ENCODE measurements at places on chromosomes 2 and 18.

- no peak for DNase-seq
These were observed 86.3 kb upstream of the FSHR start for GRCh38 chr2:49240608-49241007.

DNA sequence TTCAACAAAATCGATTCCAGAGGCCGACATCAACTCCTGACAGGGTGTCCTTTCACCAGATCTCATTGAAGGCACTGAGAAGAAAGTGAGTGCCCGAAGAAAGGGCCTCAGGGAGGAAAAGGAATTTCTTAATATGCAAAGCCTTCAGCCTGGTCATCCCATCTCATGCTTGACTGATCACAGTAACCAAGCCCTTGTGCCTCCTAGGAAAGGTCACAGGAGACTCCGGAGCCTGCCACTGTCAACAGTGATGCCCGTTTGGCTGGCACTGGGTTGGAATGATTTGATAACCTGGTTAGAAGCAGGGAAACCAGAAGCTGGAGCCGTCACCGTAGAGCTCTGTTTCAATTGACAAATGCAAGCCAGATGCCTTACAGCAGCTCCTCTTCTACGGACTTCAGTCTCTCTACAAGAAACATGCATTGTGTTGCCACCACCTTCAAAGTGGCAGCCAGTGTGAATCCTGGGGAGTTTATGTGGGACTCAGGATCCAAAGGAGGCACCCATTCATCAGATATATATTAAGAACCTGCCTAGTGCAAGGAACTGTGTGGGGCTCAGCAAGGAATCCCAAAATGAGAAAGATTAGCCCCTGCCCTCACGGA, 24.6 kb downstream of the COX7A2L start:
- DNase-seq, result no peak

DNA sequence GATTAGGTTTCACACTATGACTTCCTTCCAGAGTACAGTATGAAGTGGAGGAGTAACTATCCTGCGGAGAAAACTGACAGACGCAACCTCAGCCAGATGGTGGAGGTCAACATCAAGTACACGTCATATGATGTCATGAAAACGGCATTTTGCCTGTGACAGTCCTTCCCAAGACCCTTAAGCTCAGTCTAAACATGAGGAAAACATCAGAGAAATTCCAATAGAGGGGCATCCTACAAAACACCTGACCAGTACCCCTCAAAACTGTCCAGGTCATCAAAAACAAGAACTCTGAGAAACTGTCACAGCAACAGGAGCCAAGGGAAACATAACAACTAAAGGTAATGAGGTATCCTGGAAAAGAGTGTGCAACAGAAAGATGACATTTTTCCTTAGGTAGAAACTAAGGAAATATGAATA, 1.7 kb downstream of the RNU4ATAC start:
- no peak for DNase-seq

GRCh38 chr2:74983631-74984392, 25.4 kb downstream of the POLE4 start:
- DNase-seq, result no peak

DNA sequence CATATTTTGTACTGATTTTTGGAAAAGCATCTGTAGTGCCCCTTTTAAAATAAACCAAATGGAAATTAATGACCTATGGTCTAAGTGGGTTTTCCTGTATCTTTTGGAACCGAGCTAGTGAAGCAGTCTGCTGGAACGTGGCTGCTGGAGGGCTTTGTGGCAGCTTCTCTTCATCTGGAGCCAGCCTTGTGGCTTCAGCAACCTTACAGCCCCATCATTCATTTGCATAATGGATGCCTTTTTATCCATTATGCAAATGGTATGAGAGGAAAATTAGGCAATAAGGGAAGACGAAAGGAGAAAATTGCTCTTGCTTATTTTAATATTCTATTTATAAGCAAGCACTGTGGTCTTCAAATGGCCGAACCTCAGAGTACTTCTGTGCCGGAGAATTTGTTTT, 421.0 kb downstream of the PARD3B start:
- DNase-seq, result no peak

DNA sequence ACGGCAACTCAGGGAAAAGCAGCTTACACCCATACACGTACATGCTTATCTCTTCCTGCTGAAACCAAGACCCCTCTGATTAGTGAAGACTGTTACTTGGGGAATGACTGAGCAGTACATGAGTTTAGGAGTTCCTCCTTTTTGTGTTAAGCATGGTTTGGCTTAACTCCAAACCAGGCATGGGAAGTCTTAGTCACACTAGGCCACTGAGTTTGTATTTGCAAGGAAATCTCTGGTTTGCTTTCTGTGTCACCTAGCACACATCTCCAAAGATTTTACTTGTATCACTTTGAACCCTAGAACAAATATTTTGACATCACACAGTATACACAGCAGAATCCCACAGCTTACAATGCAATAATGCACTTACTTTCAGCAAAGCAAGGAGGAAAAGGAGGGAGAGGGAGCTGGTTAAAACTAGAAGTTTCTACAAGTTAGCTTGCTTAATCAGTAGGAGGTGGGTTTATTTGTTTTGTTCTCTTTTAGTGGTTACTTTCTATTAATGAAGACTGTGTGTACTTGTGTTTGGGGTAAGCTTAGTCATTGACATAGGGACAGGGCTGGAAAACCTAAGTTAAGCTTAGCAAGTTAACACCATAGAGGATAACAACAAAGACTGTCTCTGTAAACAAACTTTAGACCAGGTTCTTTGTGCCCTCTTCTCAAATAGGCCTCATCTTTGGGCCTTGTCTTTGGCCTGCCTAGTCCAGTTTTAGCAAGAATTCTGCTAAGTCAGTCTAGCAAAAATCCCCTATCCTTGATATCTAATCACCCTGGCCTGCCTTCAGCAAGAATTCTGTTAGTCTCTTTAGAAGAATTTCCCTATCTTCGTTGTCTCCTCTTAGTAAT, 219.4 kb downstream of the MREG start:
- no peak for DNase-seq

DNA sequence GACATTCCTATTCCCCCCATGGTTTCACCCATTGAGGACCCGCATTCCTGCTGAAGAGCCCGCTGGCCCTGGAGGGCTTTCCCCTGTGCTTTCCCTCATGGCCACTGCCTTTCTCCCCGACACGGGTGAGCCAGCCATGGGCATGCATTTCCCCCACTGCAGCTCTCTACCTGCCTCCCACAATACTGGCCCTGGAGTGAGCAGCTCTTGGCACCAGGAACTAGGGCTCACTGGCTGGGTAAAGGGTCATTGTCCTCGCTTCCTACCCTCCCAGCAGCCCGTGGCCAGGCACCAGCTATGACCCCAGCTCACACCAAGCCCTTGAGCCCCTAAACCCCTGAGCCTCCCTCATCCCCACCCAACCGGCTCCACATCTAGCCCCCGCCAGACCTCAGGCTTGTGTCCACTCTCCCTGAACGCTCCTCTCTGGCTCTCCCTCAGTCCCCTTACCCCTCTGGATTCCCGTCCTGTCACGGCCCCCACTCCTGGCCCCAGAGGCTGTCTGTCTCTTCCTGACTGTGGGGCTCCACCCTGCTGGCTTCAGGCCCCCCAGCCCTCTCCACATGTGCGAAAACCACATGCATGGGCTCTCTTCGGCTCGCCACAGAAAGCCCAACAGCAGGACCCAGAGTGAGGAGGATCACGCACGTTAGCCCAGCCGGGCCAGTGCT, 199.8 kb downstream of the ZFP36L2 start:
- DNase-seq, result no peak

GRCh38 chr2:24970483-24971285, 1.1 kb downstream of the DNAJC27 start:
- DNase-seq, result no peak

GRCh38 chr2:168766600-168766999, 35.8 kb upstream of the NOSTRIN start:
- no peak for DNase-seq

GRCh38 chr2:105977212-105977611, 216.9 kb downstream of the UXS1 start:
- DNase-seq, result no peak

DNA sequence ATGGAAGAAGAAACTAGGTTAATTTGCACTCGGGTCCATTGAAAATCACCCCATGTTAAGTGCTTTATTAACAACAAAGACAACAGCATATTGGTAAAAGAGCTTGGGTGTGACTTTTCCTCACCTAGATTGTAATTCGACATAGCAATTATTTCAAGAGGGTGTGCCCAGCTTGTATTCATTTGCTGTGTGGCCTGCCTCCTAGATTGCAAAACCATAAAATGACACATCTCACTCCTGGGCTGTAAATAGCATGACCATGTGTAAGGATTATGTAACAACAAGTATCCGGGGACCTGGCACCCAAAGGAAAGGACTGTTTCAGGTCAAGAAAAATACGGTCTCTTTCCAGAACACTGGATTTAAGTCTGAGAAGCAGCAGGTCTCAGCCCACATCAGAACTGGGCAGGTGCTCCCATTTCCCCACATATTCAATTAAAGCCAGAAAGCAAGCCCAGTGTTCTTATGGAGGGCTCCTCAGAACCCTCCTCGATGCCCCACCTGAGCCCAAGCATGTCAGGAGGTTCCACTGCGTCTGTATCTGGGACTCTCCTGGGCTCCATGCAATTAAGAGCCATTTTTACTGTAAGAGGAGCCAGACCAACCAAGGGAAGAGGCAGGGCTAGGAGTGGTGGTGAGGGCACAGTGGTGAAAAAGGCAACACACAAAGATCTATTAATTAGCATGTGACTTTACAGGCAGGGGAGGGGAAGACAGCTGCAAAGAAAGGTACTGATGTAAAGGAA, 39.2 kb downstream of the MREG start:
- DNase-seq, result no peak

DNA sequence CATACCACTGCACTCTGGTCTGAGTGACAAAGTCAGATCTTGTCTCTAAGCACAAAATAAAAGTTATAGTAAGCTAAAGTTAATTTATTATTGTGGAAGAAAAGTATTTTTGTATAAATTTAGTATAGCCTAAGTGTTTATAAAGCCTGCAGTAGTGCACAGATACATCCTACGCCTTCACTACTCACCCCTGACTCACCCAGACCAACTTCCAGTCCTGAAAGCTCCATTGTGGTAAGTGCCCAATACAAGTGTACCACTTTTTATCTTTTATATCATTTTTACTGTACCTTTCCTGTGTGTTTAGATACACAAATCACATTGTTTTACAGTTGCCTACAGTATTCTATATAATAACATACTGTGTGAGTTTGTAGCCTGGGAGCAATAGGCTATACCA, 57.5 kb downstream of the UBE2E3 start:
- no peak for DNase-seq

DNA sequence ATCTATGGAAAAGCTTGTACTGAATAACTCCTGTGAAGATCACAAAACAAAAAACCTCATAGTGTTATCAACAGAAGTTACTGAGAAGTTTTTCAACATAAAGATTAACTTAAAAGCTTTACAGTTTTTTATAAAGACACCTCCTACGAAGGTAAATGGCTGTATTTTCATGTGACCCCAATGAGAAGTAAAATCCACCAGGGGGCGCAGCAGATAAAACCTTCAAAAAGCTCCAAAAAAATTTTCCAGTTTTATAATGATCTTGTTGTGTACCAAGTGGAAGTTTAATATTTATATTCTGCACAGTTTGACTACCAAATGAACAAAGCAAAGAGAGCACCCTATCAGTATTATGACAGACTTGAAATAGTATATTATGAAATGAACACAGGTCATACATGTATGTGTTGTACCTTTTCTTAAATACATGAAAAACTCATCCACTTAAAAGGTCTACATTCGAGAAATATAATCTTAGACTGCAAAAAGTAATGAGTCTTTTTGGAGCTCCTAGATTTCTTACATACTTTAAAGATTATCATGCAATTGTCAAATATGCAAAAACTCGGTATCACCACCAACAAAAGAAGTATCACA, 38.5 kb downstream of the PNO1 start:
- DNase-seq, result no peak

GRCh38 chr2:117958186-117958585, 55.7 kb downstream of the CCDC93 start:
- no peak for DNase-seq

DNA sequence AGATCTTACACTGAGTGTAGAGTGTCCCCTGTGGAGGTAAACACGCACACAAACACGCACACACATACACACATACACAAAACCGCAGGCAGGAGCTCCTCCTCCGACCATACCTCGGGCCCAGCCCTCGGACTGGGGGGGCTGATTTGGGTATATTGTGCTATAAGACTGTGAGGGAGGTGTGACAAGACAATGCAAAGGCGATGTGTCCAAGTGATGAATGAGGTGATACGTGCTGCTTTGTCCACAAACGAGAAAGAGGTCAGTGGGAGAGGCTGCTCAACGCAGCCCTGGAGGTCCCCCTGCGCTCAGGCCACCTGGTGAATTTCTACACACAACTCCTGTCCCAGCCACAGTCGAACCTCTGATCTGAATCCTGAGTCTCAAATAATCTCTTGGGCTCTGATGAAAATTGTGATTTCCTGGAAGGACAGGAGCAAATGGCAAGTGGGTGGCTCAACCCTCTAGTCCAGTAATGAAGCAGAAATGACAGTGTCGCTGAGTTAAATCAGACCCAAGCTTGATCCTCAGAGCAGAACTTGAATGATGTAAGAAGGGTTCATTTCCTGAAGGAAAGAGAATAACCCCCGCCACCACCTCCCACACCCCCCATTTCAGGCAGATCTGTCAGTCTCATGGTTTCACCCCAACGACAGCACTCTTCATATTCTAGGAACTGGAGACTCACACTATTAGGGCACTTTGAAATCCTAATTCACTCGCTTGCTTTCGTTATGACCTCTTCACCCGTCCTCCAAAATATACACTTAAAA, 48.9 kb upstream of the ASXL2 start:
- DNase-seq, result no peak

- no peak for DNase-seq
These were observed 3.7 kb downstream of the ZNF142 start for GRCh38 chr2:218655751-218656150.

DNA sequence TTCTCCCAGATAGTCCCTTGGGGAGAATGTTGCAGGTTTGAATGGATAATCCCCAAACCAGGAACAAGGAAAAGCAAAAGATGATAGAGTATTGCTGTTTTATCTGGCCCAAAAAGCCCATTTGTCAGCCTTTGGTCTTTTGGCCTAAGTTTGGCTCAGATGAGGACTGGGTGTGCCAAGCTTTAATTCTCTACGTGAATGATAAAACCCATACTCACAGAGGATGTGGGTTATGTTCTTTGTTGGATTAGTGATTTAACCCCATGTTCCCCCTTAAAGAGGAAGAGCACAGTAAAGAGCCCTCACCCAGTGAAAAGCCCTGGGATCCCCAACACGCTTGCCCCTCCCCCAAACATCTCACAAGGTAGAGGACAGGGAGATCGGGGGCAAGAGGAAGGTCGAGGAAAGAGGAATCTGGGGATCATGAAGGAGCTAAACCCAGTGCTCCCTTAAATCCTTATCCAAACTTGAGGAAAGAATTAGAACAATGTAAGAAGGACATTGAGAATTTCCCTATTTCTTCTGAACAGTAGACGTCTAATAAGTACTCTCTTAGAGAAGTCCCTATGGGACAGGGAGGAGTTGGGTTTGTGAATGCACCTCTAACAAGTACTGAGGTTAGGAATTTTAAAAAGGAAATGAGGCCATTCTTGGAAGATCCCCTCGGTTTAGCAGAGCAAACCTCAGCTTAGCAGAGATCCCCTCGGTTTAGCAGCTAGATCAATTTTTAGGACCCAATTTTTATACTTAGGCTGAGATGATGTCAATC, 105.0 kb downstream of the HIBCH start:
- no peak for DNase-seq

Data from GM20000 (cell line).